ENCODE measurements at places on chromosomes 16 and 17.

GRCh38 chr17:50464121-50464520 is 4.6 kb downstream of the CHAD start:
- no peak for DNase-seq

- no peak for DNase-seq
These were observed 165.8 kb upstream of the ZNF267 start for GRCh38 chr16:31707743-31708335.

- DNase-seq: no peak
These were observed 81.6 kb upstream of the CIBAR2 start for GRCh38 chr16:85193876-85194275.

DNA sequence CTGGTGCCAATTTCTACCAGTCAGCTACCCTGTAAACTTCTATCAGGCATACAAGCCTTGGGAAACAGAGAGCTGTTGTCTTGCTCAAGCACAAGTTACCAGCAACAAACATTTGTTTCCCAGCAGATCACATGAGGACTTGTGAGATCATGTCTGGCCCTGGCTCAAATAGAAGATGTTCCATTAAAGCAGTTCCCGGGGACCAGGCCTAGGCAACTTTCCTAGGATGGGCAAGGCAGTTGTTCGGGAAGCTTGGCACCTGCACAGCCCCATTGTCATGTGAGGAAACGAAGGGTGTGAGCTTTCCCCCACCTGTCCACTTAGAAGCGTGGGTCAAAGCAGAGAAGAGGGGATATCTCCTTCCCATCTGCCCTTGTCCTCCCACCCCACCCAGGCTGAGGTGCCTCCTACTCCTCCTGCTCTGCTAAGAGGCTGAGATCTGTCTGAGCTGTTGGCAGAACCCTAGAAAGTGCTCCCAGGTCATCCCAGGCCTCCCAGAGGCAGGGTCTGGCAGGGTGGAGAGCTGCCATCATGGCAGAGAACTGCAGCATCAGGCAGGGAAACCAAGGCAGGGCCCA is 11.2 kb upstream of the SLC47A2 start:
- no peak for DNase-seq

DNA sequence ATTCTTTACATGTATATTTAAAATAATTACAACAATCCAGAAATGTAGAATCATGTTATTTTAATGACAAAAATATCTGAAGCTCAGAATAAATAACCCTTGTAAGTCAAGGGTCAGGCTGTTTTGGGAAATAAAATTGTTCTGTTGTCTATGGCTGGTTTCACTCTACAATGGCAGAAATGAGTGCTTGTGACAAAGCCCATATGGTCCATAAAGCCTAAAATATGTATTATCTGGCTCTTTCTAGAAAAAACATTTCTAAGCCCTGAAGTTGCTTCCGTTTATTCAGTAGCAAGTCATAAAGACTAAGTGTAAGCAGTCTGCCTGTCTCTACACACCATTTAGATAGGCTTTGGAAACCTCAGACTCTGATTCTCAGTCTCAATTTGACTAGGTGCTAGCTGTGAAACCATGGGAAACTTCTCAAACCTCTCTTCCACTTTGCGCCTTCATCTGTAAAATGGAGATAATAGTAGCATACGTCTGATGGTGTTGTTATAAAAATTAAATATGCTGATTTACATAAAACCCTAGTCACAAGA is 365.7 kb upstream of the CA10 start:
- no peak for DNase-seq

- DNase-seq: no peak
These were observed 50.4 kb upstream of the HS3ST2 start for GRCh38 chr16:22763437-22764080.

- DNase-seq: no peak
These were observed 64.7 kb downstream of the CDH11 start for GRCh38 chr16:65057184-65057583.

- no peak for DNase-seq
These were observed 23.6 kb downstream of the IGSF6 start for GRCh38 chr16:21628772-21629171.

- DNase-seq: no peak
These were observed 234.5 kb upstream of the MYOCD start for GRCh38 chr17:12431188-12431587.

DNA sequence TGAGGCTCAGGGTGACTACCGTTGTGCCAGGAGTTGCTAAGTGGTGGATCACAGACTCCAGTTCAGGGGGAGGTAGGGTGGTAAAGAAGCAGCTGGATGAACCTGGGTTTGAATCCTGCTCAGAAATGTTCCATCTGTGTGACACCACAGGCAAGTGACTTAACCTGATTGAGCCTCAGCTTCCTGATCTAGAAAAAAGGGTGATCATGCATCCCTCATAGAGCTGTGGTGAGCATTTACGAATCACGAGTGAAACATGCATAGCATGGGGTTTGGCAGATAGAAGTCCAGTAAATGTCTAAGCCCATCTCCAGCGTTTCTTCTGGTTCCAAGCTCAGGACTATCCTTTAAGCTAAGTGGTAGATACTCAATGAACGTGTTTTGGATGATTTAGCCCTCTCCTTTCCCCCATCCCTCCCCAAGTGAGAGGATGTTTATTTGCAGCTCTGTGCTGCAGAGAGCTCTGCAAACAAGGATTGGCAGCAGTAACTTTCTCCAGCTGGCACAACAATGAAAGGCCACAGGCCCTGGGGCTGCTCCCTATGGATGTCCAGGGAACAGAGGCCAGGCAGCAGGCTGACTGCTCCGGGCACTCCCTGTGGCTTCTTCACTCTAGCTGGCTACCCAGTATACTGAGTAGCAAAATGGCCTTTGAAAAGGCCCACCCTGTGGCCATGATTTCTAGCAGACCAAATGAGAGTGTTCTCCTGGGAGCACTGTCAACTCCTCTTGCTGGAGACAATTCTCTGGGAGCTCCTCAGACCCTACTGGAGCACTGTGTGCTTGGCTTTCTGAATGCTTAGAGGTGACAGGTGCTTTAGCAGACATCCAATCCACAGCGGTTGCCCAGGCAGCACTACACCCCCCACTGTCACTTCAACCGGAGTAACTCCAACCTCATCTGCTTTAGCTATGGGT is 21.3 kb downstream of the CA4 start:
- no peak for DNase-seq

- DNase-seq: no peak
These were observed 41.8 kb downstream of the NUP93 start for GRCh38 chr16:56771558-56772279.

- DNase-seq: no peak
These were observed 242.7 kb downstream of the GSG1L start for GRCh38 chr16:27820646-27821345.

GRCh38 chr17:14323522-14323981 is 22.7 kb downstream of the HS3ST3B1 start:
- DNase-seq: no peak

DNA sequence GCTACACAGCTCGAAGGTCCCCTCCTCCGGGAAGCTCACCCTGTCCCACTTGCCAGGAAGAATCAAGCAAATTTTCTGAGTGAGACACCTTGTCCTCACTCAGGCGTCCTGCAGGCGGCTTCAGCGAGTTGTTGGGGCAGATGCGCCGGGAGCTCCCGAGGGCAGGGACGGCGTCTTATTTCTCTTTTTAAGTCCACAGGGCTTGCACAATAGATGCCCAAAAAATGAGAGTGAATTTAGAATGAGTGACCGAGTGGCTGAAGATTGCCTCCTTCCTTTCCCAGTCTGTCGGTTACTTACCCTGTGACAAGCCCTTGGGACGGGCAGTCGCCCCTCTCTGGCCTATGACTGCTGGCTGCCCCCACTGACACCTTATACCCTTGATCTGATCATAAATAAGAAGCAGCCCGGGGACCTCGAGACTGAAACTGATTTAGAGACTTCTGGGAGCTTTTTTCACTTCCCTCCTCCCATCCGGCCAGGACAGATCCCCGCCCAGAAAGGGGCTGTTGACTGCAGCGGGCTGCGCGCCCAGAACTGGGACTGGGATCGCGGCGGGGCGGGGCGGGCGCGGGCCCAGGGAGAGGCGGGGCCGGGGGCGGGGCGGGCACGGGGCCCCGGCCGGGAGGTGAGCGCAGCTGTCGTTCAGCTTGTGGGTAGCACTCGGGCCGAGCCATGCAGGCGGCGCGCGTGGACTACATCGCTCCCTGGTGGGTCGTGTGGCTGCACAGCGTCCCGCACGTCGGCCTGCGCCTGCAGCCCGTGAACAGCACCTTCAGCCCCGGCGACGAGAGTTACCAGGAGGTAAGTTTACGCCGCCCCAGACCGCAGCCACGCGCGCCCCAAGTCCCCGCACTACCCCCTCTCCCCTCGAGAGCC is at the start of gene TTYH2:
TTYH2 (plus strand) TSS at position 659 of the 879 bp plus-strand sequence; CDS start at position 676, 17 bp downstream.
- peak; percentile 47 for DNase-seq

GRCh38 chr16:23929856-23930255 is 94.1 kb downstream of the PRKCB start:
- no peak for DNase-seq

DNA sequence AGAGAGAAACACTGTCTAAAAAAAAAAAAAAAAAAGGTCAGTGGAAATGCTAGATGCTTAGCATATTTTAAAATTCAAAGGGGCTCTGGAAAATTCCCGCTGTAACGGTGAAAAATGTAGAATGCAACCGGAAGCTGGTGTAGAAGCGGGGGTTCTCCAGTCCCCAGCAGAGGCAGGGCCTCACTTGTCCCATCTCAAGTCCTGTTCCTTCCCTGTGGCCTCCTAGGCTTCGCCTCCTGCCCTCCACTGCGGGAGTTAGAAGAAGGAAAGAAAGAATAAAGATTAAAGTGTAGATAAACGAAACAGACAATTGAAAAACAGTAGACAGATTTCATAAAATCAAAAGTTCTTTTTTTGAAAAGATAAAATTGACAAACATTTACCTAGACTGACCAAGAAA is 14.8 kb upstream of the ZNF287 start:
- no peak for DNase-seq

DNA sequence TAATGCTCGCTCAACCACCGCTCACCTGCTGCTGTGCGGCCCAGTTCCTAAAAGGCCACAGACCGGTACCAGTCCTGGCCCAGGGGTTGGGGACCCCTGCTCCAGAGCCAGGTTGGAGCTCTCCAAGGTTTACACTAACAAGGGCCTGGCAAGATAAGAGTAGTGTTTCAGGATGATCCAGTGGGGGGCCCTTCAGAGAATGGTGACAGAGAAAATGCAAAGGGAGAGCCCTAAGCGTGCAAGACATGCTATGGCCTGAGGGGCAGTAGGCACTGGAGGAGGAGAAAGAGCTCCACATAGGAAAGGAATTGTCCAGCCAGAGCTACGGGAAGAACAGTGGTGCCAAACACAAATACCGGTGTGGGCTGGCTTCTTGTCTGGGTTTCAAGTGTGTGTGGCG is 233.4 kb downstream of the STX8 start:
- DNase-seq: no peak
